HS-27A (cell line): ENCODE measurements at places on chromosomes 3 and 15.

DNA sequence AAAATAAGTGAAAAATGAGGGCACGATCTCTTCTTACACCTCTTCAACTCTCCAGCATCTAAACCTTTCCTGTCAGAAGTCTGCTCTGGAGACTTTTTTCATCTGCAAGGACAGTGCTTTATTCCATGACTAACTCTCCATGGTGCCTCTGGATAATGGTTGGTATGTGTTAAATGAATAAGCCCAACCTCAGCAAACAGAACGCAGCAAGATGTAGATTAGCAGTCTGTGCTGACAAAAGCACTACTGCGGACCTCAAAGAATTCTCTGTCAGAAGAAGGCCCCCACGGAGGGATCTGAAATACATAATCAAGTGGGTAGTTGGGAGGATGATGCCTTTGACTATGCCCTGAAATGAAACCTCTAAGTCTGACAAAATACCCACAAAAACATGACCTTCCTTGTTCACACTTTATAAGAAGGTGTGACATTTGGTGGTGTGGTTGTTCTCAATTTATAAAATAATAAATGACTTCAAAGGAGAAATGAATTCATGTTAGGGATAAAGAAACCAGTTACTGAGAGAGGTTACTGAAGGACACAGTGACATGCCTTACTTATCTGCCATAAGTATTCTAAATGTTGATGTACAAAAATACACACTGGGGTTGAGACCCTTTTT is 43.2 kb upstream of the ADCY5 start:
- DNase-seq: no peak

DNA sequence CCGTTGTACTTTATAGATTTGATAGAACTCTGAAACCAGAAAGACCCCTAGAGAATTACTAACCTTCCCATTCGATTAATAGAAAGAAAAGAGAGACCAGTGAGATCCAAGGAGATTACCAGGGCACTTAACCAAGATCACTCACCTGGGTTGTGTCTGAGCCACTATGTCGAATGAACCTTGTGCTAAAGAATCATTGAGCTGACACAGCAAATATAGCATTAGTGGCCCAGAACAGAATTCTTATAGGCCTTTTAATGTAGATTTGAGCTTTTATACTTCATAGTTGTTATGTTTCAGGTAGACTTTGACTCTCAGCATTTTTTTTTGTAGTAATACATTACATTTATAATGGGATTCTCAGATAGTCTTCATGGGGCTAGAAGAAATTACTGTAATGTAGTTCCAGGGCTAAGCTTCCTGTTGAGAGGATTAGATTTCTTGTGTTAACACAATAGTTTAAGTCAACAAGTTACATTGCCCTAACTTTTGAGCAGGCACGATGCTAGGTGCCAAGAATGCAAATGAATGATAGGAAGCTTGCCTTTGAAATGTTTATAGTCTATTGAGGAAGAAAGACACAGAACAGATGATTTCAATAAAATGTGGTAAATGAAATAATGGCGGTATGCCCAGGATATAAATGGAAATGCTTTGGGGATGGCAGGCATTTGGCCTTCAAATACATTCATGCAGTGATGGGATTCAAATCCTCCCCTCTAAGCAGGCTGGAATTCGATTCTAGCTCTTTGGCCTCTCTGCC is 24.4 kb upstream of the ABHD10 start:
- DNase-seq: no peak

- DNase-seq: no peak
Measured at GRCh38 chr3:136546720-136547119, 205.5 kb downstream of the STAG1 start.

DNA sequence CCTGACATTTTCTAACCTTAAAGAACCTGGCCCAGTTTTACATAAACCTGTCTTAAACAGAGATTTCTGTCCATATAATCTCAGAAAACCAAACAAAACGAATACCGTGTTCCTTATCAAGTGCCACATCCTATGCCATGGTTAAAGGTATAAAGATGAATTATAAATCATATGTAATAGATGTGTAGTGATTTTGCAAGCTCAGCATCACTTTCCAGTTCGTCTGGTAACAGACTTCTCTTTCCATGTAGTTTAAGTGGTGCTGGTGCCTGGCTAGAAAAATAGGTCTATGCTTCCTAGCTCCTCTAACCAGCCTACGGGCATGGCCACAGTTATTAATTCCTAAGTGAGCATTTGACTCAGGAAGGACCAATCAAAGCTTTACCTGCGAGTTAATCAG is 3.4 kb upstream of the GRM7 start:
- DNase-seq: no peak

- no peak for DNase-seq
Measured at GRCh38 chr3:122100591-122101463, 45.7 kb downstream of the CD86 start.
